ENCODE measurements at places on chromosomes 4 and X.

DNA sequence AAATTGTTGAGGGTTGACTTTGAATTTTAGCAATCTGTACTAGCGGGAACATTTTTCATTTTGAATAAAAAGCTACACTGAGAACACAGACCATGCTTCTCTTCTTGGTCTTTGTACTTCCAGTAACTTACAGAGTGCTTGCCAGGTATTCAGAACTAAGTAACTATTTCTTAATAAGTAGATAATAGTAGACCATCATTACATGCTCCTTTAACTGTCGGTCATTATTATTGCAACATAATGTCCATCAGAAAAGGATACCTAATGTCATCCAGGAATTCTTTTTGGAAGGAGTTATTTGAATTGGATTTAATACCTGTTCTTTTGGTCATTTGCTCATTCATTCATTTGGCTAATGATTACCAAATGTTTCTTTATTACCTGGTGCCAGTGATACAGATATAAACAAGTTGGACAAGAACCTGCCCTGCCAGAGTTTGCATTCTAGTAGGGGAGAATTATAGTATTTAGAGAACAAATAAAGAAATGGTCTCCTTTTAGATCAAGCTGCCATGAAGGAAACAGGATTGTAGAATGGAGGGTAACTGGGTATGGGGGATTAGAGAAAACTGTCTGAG is 32.7 kb downstream of the CWH43 start:
- DNase-seq, result no peak

DNA sequence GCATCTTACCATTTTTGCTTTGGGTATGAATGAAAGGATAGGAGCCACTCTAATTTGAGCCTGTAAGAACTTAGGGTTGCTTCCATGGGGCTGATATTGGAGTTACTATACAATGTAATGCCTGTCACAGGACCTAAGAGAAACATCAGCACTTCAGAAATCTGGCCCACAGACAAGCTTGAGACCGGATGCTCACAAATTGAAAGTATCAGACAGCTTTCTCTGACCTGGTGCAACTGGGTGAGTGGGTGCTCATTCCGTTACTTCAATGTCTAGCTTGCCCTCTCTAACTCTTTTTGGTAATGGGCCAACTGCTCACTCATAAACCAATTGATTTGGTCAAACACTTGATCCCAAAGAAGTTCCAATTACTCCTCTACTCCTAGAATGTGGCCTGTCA is 62.1 kb downstream of the GPC4 start:
- no peak for DNase-seq

GRCh38 chr4:77347351-77347966 is 190.5 kb downstream of the CCNG2 start:
- no peak for DNase-seq

GRCh38 chr4:3034231-3034630 is 40.1 kb downstream of the HTT-AS start:
- no peak for DNase-seq

GRCh38 chrX:121781991-121782390 is 734.6 kb downstream of the GLUD2 start:
- no peak for DNase-seq

- no peak for DNase-seq
Observed at GRCh38 chr4:101299899-101300540, 47.3 kb downstream of the PPP3CA start.

DNA sequence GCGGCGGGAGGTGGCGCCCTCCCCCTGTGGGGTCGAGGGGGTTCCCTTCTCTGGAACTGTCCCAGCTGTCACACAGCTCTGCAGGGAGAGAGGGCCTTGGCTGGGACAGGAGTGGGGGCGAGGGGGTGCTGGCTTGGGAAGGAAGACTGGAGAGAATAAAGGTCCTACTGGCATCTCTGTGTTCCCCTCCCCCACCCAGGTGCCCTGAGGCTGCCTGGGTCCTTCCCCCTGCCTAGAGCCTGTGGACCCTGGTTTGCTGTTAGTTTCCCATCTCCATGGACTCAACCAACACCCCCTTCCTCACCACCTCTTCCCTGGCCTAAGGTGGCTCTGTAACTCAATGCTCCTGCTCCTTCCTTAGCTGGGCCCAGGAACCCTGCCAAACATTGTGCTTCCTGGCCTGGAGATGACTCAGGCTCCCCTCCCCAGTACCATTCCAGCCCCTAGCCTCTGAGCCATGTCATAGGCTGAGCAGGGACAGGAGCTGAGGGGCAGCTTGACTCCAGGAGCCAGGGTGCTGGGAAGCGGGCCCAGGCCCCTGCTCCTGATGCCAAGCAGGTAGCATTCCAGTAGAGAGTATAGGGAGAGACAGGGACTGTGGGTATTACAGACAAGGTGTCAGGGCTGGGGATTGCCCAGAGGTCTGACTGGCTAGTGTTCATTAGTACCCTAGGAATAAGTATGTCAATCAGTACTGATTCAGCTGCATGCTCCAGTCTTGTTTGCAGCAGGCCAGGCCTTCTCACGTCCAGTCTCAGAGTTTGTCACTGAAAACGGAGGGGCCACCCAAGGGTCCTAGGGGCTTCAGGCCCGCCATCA is 100.7 kb downstream of the EFNB1 start:
- DNase-seq, result no peak

DNA sequence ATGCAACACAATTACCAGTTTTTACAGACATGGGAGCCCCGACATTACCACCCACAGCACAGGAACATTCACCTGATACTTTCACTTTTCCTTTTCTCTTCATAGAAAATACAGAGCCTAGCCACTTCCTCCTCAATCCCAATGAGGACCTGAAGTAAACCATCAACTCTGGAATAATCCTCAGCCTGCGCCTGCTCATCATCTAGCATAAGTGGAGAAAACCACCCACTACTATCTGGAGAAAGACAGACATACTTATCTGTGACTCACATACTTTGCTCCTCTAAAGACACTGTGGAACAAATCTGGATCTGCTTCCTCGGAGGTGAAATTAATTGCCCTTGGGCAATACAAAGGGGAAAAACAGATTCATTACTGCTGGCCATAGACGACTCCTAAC is 47.8 kb downstream of the ZCCHC13 start:
- DNase-seq, result no peak

DNA sequence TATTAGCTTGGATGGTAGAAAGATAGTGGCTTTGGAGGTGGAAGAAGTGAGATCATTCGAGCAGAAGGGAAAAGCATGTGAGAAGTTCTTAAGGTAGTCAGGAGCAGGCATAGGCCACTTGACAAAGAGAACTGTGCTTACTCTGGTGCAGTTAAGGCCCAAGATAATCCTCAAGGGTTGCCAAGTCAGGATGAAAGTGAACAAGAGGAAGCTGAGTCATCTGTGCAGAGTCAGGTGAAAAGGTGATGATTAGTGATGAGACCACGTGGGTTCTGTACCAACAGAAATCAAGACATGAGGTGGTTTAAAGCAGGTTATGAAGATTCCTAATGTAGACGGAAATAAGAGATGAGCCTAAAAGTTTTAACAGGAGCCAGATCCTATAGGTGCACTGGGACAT is 369.8 kb downstream of the DTHD1 start:
- no peak for DNase-seq

DNA sequence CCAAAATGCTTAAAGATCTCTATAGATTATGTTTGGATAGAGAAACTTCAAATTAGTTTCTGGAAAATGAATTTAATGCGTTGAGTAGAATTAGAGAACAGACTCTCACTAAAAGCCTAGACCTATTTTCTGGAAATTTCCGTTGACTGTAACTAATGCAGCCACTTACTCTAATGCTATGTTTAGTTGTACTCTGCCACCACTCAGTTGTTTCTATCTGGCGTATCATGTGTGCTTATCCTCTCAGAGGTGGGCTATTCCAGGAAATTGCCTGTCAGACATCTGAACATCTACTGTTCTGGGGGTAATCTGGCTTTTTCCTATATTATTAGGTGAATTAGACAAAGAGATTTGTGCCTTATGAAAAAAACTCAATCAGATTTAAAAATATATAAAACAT is 347.1 kb upstream of the FSTL5 start:
- DNase-seq, result no peak

- no peak for DNase-seq
Observed at GRCh38 chr4:8194306-8195242, 4.5 kb upstream of the SH3TC1 start.

DNA sequence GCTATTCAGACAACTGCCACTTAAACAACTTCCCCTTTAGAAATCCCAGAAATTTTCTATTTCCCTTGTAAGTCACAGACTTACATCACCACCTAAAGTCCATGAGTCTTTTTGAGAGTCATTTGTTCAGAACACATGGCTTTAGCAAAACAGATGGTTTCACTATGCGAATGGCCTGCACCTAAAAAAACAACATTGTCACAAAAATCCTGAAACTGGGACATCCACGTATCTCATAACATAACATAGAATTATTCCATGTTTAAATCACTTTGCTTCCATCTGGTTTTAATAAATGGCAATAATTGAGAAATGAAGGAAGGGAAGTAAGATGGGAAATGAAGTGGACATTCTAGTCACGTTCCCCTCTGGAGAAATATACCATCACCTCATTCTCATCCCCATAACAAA is 155.3 kb upstream of the EDNRA start:
- no peak for DNase-seq

DNA sequence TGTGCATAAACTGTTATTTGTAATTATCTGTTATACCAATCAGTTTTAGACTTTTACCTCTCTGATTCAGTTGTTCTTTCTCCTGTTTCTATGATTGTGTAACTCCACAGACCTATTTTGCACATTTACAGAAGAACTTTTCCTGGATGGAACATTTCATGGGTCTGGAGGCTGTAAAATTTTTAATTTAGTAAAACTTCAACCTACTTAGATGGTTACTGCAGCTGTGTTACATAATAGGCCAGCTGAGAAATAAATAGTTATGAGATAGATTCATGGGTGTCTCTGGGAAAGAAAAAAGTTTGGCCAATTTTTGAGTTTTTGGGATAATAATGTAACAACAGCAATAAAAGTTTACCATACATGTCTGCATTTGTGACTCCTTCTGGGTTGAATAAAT is 253.5 kb downstream of the ARHGAP24 start:
- no peak for DNase-seq

DNA sequence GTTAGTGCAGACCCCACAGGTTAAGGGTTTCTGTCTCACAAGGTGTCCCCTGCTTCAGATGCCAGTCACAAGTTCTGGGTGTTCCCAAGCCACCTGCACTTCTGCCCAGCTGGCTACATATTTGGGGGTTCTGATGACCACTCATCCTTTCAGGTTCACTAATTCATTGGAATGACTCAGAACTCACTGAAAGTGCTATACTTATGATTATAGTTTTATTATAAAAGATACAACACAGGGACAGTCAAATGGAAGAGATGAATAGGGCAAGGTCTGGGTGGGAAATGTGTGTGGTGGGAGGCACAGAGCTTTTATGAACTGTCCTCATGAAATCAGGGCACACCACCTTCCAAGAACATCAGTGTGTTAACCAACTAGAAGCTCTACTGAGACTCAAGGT is 97.7 kb upstream of the CASK start:
- DNase-seq, result no peak

DNA sequence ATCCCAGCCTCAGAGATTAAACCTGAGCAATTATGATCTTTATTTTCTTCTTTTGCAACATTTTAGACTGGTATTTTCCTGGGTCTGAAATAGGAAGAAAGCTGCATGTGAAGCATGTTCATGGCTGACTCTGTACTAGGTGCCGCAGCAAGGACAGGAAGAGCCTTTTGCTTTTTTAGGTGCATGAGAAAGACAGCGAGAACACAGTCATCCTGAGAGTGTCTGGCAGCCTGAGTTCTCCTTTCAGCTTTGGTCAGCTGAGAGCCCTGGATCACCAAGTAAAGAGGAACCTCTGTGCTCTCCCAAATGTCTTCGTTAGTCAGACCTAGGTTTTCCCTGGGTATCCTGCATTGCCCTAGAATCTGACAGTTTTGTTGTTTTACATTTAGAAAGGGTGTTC is 29.8 kb downstream of the FAM149A start:
- DNase-seq, result no peak

DNA sequence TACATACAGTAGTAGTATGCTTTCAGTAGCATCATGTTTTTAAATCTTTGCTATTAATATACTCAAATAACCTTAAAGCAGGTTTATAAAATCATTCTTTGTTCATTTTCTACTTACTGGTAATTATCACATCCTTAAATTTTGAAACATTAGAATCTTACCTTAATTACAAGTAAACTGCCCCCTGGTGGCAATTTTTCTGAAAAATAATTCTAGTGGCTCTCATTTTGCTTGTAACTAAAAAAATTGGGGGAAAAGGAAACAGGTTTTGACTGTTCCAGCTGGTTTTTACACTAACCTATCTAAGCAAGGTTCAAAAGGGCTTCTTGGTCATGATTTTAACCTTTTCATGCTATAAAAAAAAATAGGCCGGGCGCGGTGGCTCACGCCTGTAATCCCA is 18.5 kb upstream of the DCAF4L1 start:
- no peak for DNase-seq

Measured in activated CD4-positive, alpha-beta T cell treated with anti-CD3 and anti-CD28 coated beads for 1 hour (primary cell).